ENCODE measurements at places on chromosomes 5 and 9.

DNA sequence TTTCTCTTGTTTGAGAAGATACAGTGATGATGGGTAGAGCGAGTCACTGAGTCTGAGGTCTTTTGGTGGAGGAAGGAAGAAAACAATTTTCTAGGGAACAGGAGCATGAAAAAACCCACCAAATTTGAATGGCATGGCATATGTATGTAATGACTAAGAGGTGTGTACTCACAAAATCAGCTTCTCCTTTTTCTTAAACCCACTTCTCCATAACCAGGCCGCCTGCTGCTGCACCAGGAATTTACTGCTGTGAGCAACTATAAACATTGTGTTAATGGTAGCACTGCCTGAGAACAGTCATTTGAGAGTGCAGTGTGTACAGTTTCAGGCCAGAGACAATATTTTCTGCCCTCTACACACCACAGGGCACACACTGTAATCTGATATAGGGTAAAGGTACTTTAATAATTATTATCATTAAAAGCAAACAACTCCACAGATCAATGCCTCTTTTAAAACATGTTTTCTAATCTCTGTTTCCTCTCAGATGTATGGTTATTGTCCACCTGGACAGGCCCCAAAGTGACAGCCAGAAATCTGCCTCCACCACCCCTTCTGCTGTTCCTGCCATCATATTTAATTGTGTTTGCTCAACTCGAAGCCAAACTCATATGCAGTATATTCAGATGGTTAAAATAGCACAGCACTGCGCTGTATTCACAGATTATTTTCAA lies 241.6 kb downstream of the KIAA0825 start:
- DNase-seq = no peak

DNA sequence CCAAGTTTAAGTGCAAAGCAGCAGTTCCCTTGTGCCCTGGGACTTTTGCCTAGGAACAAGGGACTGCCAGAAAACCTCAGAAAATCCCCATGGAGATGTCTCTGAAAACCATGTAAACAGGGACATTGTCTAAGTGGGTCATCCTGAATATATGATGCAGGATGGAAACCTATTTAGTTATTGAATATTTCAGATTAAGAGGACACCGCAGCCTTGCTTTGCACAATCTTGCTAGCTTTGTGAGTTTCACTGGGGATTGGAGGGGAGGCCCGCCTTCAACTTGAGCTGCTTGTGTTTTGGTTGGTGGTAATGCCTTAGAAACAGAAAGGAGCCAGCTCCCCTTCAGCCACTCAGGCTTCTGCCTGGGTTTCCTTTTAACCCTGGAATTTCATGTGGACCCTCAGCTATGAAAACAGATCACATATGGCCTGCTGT lies 112.8 kb downstream of the C9orf152 start:
- no peak for DNase-seq

DNA sequence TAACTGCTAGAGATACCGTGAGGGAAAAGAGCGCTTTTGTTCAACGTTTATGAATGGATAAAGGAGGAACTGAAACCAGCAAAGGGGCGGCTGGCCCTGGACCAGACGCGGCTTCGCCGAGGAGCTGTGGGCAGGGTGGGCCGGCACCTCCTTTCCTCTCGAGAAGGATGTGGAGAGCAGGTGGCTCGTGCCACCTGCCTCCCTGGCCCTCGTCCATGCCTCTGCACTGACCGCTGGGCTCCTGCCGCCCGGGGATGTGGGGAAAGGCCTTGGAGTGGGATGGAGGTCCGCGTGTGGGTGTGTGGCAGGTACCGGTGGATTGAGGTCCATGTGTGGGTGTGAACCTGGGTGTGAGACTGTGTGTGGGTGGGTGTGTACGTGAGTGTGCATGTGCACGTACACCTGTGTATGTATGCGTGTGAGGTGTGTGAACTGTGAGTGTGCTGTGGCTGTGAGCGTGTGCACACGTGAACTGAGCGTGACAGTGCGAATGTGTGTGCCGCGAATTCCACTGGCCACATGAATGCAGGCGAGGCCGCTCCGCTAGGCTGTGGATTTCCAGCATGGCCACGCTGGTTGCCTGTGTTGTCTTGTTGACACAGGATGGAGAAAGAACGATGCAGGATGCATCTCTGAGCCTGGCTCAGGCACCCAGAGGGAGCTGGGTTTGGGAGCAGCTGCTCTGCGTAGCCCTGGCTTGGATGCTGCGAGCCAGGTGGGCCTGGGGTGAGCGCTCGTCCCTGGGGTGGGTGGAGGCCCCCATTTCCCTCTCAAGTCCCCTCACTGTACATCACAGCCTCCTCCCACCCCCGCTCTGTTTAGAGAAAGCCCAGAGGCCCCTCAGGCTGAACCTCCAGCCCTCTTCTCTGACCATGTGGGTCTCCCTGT lies 4.4 kb upstream of the CEP72 start:
- peak; percentile 76 for DNase-seq

GRCh38 chr5:82058710-82059109 lies 86.9 kb downstream of the ATG10 start:
- no peak for DNase-seq

All from posterior vena cava (tissue), 2 donors.